Activated naive CD8-positive, alpha-beta T cell treated with anti-CD3 and anti-CD28 coated beads, Interleukin-2, amount 50 U/mL, for 24 hours (primary cell): ENCODE measurements at places on chromosomes 16 and 17.

- no peak overlapping the region for H3K4me3 ChIP-seq
- H3K27me3 ChIP-seq: peaks cover 7% of the 10 kb centered on the region
- DNase-seq: no peak
- no peaks in the 10 kb centered on the region for H3K36me3 ChIP-seq
These were observed 4.8 kb downstream of the CDR2L start for GRCh38 chr17:74992223-74992622.

- no peaks in the 10 kb centered on the region for H3K36me3 ChIP-seq
- peak; percentile 70 for DNase-seq
- no peak overlapping the region for H3K27ac ChIP-seq
- H3K27me3 ChIP-seq: peaks cover 11% of the 10 kb centered on the region
- peaks cover 21% of the 10 kb centered on the region for H3K4me1 ChIP-seq
These were observed 37.3 kb upstream of the MMD start for GRCh38 chr17:55458978-55459377.

DNA sequence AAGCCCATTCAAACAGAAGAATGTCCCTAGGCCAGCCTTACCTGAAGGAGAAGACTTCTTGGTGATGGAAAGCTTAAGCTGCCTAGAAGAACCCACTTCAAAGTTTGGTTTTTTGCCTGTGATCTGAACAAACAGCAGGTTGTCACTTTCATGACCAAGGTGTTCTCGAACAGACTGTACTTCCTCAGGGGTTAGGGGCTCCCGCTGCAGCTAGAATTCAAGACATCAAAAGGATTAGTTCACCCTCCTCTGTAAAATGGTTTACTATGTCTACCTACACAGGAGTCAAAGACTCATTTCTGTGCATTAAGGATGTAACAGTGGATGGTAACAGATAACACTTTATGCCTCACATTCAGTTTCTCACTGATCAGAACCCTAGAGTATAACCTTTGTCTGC, 13.2 kb downstream of the CIAPIN1 start:
- H3K4me3 ChIP-seq: no peak overlapping the region
- peaks cover 25% of the 10 kb centered on the region for H3K4me1 ChIP-seq
- DNase-seq: no peak
- no peaks in the 10 kb centered on the region for H3K27me3 ChIP-seq

GRCh38 chr16:78024159-78024558, 1.8 kb downstream of the CLEC3A start:
- no peak overlapping the region for H3K4me3 ChIP-seq
- H3K36me3 ChIP-seq: no peaks in the 10 kb centered on the region
- DNase-seq: no peak
- peaks cover 19% of the 10 kb centered on the region for H3K27me3 ChIP-seq

DNA sequence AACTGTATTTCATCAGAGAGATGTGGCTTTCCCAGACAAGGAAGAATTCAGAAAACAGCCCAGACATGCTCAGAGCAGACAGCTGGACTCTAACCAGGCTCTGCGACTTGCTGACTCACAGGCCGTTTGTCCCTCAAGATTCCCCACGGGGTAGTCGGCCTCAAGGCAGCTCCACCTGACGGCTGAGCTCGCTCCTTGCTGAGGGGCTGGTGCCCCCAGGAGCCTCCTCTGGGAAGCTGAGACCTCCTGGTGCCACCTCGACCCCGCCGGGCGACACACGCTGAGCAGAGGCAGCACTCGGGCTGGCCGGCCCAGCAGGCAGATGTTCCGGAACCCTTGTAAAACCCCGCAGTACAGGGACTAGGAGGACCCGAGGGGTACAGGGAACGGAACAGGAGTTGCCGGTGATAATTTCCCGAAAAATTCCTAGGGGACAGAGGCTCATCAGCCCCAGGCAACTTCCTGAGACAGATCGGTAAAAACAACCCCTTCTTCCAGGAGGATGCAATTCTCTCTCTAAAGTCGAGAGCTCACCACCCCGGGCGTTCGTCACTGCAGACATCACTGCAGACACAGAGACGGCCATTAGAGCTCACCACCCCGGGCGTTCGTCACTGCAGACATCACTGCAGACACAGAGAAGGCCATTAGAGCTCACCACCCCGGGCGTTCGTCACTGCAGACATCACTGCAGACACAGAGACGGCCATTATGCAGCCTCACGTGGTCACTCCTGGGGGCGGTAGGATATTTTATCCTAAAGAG, 19.9 kb downstream of the RPH3AL start:
- DNase-seq: no peak
- H3K4me3 ChIP-seq: no peak overlapping the region
- H3K27me3 ChIP-seq: peaks cover 12% of the 10 kb centered on the region
- no peaks in the 10 kb centered on the region for H3K36me3 ChIP-seq
- H3K27ac ChIP-seq: no peak overlapping the region
- H3K4me1 ChIP-seq: peaks cover 57% of the 10 kb centered on the region

GRCh38 chr17:66445229-66445628, 142.8 kb downstream of the PRKCA start:
- H3K4me1 ChIP-seq: peaks cover 86% of the 10 kb centered on the region
- no peaks in the 10 kb centered on the region for H3K27me3 ChIP-seq
- peaks cover 47% of the 10 kb centered on the region for H3K36me3 ChIP-seq
- H3K4me3 ChIP-seq: no peak overlapping the region
- no peak overlapping the region for H3K27ac ChIP-seq
- no peak for DNase-seq

DNA sequence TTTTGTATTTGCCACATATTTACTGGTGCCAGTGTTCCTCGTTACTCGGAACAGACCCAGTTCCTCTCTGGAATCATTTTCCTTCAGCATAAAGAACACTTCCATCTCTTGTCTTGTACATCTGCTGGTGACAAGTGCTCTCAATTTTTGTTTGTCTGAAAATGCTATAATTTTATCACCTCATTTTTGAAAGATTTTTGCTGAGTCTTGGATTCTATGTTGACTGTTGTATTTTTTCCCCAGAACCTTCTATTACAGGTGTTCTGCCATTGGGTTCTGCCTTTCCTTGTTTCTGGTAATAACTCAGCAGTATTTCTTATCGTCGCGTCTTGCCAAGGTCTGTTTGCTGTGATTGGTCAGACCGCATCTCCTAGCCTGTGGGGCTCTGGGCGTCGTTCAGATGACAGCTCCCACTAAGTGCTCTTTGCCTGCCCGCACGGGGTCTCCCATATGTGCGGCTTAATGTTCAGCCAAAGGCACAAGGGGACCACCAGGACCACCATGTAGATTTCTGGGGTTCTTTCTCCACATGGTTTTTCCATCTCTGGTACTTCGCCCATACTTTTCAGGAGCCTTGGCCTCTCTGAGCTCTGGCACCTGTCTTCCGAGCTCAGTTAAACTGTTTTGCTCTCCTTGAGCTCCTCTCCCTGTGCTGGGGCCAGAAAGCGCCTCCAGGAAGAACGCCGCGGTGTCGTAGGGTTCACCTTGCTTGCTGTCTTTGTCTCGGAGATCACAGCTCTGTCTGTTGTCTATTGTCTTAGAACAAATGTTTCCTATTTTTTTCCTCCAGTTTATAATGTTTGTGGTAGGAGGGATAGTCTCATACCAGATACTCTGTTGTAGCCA, 80.0 kb downstream of the METRNL start:
- peaks cover 11% of the 10 kb centered on the region for H3K4me1 ChIP-seq
- peaks cover 11% of the 10 kb centered on the region for H3K27me3 ChIP-seq
- H3K4me3 ChIP-seq: no peak overlapping the region
- H3K36me3 ChIP-seq: no peaks in the 10 kb centered on the region
- DNase-seq: no peak
- H3K27ac ChIP-seq: no peak overlapping the region
